Right ventricle myocardium superior (tissue), 1 donor: ENCODE measurements at places on chromosomes 3 and 15. TPM values are rescaled to one million over a fixed set of nuclear protein-coding genes. Genes with fewer than 3 reads are reported as not detected.

- no peak for DNase-seq
Observed at GRCh38 chr3:139764936-139765335, 87.2 kb upstream of the NMNAT3 start.

DNA sequence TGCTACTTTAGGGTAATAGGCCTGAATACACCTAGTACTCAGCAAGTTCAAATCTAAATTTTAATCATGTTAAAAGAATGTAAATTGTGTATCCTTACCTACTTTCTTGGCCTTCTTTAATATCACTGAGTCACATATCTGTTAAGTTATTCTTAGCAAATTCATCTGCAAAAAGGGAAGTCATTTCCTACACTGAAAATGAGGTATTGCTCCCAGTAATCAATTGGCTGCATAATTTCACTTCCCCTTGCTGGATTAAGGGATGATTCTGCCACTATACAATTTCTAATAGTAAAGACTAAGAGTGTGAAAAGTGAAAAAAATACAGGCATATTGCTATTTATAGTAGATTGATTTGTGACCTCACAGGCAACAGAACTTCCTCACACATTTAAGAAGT is 47.8 kb downstream of the CCDC54 start:
- DNase-seq = no peak

DNA sequence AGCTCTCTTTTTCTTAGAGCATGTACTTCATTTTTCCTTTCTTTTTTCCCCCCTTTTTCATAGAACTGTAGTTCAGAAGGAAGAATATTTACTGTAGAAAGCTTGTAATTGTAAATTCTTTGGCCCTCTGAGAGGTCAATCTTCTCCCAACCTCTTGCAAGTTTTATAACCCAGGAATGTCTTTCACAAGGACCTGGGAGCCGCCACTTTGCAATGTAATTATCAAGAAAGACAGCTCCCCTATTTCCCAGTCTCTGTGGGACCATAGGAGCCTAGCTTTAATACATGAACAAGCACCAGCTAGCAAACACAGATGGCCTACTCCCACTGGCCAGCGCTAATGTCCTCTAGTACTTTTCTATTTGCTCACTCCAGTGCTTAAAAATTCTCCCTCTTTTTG is 51.4 kb downstream of the NFKBIZ start:
- no peak for DNase-seq

GRCh38 chr3:74631351-74632140 is 17.1 kb upstream of the CNTN3 start:
- DNase-seq = no peak

- DNase-seq = no peak
Observed at GRCh38 chr3:139394116-139394515, 4.7 kb upstream of the COPB2 start.

GRCh38 chr3:141663993-141664392 is 74.1 kb upstream of the RNF7 start:
- no peak for DNase-seq

- no peak for DNase-seq
Observed at GRCh38 chr15:63597821-63598220, 634 bp downstream of the FBXL22 start.

GRCh38 chr3:127461286-127461910 is 129.1 kb downstream of the TPRA1 start:
- no peak for DNase-seq

- DNase-seq = no peak
Observed at GRCh38 chr3:84547207-84547606, 411.6 kb upstream of the CADM2 start.

DNA sequence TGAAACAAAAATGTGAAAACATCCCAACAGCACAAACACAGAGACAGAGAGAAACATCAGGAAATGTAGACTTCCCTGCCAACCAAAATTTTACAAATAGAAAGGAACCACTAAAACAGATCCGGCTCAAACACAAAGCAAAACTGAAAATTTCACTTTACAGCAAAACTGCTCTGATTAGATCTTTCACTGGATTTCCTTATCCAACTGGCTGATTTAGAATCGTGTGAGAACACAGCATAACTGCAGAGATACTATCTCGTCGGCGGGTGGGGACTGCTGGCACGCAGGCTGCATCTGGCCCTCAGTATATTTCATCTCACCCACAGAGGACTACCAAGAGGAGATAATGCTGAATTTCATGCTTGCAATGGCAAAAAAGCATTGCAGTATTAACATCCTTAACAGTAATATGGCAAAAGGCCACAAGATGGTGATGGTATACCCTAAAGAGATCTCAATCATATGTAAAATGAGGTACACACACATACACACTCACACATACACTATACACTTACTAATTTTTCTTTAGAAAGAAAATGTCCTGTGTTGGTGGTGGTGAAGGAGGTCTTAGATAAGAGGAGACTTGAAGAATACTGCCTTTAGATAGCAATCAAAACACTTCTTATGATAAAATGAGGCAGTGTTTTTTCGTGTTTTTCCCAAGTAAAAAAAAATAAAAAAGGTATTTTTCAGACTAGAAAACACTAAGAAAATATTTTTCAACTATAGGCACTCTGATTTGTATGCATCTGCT is 10.6 kb upstream of the LEO1 start:
- DNase-seq = no peak

ATRIP gene
- 3.2 TPM for total RNA-seq

PDCD7 gene
- total RNA-seq = 12.2 TPM

GRCh38 chr3:7520059-7520458 is 659.1 kb downstream of the GRM7 start:
- DNase-seq = no peak

GRCh38 chr3:182259579-182259978 is 533.7 kb upstream of the ATP11B start:
- DNase-seq = no peak

GRCh38 chr3:56547486-56547885 is 9.5 kb upstream of the CCDC66 start:
- no peak for DNase-seq

DNA sequence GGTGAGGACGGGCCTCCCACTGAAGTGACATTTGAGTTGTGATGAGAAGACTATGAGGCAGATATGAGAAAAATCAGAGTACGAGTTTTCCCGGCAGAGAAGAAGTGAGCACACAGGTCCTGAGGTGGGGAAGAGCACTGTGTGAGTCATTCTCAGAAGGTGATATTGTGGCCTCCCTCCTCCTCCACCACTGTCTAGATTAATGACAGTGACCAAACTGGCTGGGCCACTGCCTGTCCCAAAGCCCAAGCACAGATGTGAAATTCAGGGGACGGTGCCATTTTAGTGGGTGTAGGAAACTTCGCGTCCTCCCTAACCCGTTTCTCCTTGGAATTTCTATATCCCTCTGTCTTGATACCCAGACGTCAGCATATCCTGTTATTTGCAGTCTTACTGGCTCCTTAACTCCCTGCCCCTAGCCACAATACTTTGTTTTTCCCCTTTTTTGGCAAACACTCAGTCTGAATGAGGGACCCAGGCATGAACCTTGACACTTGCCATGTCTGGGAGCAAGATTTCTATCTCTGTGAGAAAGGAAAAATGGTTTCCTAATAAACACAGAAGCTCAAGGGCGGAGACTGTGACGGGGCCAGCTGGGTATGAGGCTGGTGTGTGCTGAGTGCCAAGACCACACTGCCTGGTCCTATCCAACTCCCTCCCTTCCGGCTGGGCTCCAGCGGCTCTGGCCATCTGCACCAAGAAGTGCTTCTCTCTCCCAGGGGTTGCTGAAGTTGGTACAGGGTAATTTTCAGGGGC is 15.2 kb downstream of the PRICKLE2 start:
- DNase-seq = peak; percentile 88

GRCh38 chr3:195013411-195014361 is 257.3 kb downstream of the XXYLT1 start:
- no peak for DNase-seq

CEMIP gene
- not detected for total RNA-seq

- DNase-seq = no peak
Observed at GRCh38 chr3:124636101-124636862, 94.0 kb upstream of the UMPS start.

DNA sequence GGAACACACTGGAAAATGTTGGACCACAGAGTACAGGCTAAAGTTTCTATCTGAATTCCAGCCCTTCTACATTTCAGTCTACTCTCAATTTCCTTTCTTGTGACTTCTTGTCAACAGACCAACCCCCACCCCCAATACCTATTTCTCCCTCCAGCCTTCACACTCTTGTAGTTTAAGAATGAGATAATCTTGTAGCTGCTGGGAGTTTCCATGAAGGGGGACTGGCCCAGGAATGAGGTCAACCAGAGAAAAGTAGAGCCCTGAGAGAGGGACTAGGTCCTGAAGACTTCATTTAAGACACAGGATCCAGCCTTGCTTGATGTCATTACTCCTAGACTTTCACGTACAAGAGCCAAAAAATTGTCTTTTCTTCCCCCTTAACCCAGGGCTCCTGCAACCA is 29.5 kb upstream of the FAM107A start:
- DNase-seq = no peak

GRCh38 chr15:96500508-96500907 is 170.0 kb downstream of the NR2F2 start:
- DNase-seq = no peak

DNA sequence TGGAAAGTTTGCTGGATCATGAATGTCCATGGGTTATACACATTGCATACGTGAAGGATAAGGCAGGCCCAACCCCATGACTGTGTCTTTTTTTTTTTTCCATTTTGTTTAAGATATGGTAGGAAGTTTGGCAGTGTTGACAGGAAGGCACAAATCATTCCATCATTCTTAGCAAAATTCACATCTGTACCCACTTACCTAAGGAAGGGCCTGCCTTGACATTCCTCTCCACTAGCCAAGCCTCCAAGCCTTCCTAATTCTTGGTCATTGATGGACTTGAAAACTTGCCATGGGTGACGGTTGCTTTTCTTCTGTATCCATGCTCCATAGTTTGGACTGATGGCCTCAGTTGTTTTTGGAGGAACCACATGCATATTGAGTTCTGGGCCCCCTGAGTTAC is 54.4 kb downstream of the ARNT2 start:
- DNase-seq = no peak

DNA sequence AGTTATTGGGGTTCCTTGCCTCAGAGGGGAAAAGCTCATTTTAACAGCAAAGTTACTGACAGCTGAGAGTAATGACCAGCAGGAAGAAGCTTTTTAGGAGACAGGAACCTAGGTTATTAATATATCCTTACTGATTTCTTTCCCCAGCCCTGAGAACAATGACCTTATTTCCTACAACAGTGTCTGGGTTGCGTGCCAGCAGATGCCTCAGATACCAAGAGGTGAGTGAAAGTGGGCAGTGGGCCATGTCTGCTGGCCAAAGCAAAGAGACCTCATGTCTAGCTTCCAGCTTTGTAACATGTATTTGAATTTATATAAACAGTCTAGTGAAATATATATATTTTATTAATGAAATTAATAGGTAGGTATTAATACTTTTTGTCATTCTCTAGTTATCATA is 5.0 kb downstream of the CCNDBP1 start:
- DNase-seq = peak; percentile 88

DNA sequence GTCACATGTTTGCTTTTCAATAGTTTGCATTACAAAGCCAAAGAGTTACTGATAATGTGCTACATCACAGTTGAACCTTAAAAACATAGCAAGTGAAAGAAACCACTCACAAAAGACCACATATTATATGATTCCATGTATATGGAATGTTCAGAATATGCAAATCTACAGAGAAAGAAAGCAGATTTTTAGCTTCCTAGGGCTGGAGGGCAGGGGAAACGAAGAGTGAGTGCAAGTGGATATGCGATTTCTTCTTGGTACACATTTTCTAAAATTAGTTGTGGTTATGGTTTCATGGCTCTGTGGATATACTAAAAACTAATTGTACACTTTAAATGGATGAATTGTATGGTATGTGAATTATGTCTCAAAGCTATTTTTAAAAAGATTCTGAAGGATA is 4.0 kb upstream of the GBE1 start:
- no peak for DNase-seq

- DNase-seq = no peak
Observed at GRCh38 chr15:57038040-57038439, 119.6 kb downstream of the TCF12 start.

DNA sequence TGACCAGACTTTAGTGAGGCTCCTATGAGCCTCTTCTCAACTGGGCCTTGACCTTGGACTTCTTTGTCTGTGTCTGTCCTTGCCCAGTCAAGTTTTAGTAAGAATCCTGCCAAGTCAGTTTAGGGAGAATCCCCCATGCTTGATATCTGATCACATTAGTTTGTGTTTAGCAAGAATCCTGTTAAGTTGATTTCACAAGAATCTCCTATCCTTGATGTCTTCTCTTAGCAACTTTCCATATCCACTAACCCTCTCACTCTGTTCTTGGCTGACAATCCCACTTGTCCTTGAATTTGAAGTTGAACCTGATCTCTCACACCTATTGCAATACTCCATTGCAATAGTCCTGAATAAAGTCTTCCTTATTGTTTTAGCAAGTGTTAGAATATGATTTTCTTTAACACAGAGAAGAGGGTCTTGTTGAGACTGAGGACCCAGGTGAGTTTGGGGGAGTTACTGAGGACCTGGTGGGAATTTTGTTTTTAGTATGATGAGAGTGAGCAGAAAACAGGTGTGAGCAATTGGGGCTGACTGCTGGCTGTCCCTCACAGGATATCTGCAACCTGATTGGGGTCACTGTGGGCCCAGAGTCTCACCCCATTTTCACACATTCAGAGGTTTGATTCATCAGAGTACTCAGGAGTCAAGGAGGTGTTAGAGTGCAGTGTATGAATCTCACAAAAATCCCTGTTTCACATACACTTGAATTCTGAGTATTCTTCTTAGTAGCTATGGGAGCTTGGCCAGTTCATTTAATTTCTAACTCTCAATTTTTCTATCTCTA is 39.9 kb upstream of the TNFAIP8L3 start:
- no peak for DNase-seq

DNA sequence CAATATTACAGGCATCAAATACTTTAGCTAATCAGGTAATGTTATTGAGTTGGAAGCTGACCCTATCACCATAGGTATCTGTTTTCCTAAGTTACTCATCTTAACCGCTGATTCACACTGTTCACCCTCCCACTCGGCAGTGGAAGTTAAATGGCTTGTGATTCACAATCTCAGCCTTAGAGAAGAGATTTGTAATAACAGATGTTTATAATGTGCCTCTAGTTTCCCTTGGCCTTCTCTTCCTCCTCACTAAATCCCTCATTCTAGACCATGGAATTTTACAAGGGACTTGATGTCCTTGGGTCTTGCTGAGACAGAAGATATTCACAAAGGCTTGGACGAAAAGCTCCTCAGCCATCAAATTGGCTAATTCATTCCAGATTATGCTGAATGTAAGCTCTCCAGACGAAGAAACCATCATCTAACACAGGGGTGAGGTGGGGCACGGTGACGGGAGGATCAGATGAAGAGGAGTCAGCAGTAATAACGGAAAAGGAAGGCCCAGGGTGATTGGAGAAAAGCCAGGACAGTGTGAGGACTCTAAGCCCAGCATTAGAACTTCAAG is 931.7 kb downstream of the MCTP2 start:
- DNase-seq = no peak

RTP1 gene
- not detected for total RNA-seq

PIERCE2 gene
- 7.4 TPM for total RNA-seq

PSTPIP1 gene
- total RNA-seq = 5.0 TPM

DNA sequence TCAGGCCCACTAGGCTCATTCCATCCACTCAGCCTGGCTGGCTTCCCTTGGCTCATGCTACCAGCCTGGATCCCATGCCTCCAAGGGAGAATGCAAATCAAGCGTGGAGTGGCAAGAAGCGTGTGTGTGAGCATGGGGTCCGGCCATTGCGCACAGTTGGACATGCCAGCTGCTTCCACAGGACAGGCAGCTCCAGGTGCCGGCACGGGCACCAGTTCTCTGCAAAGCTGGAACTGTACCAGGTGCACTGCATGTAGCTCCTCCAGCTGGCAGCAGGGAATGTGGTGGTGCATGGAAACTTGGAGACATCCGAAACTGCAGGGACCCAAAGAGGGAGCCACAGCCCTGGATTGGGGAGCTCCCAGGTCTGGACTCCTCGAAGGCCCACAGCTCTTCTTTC is 449.8 kb downstream of the EPHA6 start:
- DNase-seq = no peak
